ENCODE measurements at places on chromosomes 3 and 15. TPM values are rescaled to one million over a fixed set of nuclear protein-coding genes. Genes with fewer than 3 reads are reported as not detected.

DNA sequence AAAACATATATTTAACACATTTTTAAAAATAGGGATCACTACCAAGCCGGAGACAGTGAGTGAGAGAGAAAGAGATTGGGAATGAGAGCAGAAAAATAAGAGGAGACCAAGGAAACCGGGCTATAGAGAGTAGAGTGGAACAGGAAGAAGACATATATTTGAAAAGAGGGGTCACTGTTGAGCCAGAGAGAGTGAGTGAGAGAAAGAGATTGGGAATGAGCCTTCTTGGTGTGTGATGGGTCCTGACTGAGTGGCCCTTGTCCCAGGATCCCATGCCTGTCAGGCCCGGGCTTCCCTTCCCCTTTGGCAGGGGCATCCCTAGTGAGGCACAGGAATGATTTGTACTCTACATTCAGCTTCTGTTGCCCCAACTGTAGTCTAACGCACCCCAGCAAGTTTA, 646.6 kb downstream of the NTRK3 start:
- DNase-seq: no peak

ERICH6 gene
- not detected for total RNA-seq

- no peak for DNase-seq
Measured at GRCh38 chr3:193773266-193774220, 180.5 kb downstream of the OPA1 start.

- no peak for DNase-seq
Measured at GRCh38 chr15:56892659-56893363, 25.6 kb upstream of the TCF12 start.

MOBP gene
- 0.18 TPM for total RNA-seq

ZNF619 gene
- 8.0 TPM for total RNA-seq

GOLGA8N gene
- total RNA-seq: 11.1 TPM

SEC11A gene
- total RNA-seq: 119 TPM

Measured in lung (tissue), 17 donors.